HT-29 (cell line): ENCODE measurements at places on chromosomes 5 and 9. TPM values are rescaled to one million over a fixed set of nuclear protein-coding genes. Genes with fewer than 3 reads are reported as not detected.

The EXOC3 gene
- 65.7 and 74.3 TPM in 2 replicates for total RNA-seq

The BARHL1 gene
- not detected in 2 replicates for total RNA-seq

DNA sequence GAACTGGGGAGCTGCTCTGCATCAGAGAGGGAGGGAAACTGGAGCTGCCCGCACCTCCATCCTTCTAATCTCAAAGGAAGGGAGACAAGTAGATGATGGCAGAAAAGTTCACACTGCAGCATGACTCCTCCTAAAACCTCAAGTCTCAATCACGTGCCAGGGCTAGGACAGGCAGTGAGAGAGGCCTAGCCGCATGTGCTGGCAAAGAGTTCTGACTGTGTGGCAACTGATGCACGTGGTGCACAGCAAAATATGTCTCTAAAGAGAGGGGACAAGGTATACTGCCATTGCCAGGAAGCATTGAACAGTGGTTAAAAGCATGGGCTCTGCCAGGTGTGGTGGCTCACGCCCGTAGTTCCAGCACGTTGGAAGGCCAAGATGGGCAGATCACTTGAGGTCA is 38.1 kb downstream of the FBXO10 start:
- DNase-seq: no peak

The DMRT2 gene
- not detected in 2 replicates for total RNA-seq

The CBY3 gene
- total RNA-seq: not detected in 2 replicates

DNA sequence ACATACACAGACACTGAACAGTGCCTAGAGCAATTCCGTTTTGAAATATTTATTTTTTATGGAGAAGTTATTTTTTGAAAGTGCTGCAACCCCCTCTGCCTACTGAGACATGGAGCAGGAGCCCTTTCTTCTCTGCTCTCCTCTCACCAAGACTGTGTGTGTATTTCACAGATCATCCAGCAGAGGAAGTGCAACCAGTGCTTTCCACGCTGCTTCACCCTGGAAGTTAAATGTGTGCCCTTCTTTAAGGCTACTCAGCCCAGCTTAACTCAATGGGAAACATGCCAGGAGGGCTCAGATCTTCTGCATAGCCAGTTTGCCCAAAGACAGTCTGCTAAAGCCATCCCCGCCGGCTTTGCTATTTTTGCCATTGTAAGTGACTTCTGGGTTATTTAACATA is 606.3 kb downstream of the TLE1 start:
- DNase-seq: peak; percentile 21

DNA sequence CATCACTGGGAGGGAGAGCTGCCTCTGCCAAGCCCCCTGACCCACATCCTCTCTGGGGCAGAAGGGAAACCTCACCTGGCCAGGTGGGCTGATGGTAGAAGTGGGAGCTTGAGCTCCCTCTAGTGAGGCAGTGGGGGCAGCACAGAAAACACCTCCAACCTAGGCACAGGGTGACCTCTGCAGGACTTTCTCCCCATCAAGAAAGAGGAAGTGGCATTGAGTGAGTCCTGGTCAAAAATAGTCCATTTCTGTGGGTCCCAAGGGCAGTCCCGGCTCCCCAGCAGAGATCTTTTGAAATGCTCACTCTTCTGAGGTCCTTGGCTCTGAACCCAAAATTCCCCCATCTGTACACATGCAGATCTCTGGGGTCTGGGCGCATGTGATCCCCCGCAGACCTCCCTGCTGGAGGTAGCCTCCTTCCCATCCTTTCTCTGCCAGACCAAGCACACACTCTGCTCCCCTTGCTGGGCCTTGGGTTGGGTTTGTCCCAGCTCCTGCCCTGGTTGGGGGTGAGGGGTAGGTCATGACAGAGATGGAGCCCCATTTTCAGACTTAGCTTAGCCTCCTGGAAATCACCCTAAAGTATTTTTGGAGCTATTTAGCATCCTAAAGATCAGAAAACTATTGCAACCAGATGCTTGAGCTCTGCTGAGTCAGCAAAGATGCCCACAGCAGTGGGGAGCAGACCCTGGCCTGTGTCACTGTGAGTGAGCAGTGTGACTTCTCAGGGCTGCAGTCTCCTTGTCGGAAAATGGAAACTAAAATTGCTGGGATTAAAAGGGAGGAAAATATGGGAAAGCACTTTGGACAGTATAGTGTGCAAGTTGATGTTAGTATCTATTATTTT is 41.6 kb upstream of the LCP2 start:
- DNase-seq: peak; percentile 3

- no peak for DNase-seq
These were observed 12.2 kb upstream of the ERAP2 start for GRCh38 chr5:96863949-96864584.

DNA sequence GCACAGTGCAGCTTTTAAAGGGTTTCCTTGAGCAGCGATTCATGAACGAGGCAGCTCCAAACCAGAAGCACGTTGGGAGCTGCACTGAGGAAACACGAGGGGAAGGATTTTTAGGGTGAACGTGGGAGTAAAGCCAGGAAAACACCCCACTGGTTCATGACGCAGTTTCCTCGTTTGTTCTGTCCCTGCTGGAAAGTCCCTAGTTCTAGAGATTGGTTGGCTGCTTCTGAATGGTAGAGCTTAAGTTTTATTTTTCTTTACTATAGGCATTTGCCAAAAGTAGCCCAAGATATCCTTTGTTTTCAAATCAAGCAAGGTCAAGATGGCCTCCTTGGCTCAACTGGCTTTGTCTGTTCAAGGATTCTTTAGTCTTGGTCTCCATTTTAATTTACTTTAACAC is 116.5 kb upstream of the CACNA1B start:
- DNase-seq: no peak

GRCh38 chr9:131856105-131856504 is 116.2 kb upstream of the RAPGEF1 start:
- DNase-seq: no peak

- DNase-seq: no peak
These were observed 45.5 kb upstream of the ZSWIM6 start for GRCh38 chr5:61286446-61287132.

The MTX3 gene
- total RNA-seq: 2.9 and 3.8 TPM in 2 replicates

DNA sequence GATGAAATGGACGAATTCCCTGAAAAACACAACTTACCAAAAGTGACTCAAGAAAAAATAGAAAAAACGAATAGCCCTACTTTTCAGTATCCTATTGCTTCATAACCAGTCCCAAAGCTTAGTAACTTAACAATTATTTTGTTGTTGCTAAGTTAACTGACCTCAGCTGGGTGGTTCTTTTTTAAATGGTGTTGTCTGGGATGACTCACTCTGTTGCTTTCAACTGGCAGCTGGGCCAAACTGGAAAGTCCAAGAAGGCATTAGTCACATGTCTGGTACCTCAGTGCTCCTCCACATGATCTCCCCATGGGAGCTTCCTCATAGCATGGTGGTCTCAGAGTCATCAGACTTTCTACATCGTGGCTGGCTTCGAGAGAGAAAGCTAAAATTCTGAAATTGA is 47.8 kb upstream of the ADAMTS2 start:
- peak; percentile 58 for DNase-seq

- no peak for DNase-seq
These were observed 92.3 kb upstream of the MARCHF11 start for GRCh38 chr5:16271851-16272250.

The PCDHB11 gene
- total RNA-seq: 0.23 TPM in 1 of 2 replicates, not detected in the other

The TMEM252 gene
- total RNA-seq: 0.15 and 0.26 TPM in 2 replicates

DNA sequence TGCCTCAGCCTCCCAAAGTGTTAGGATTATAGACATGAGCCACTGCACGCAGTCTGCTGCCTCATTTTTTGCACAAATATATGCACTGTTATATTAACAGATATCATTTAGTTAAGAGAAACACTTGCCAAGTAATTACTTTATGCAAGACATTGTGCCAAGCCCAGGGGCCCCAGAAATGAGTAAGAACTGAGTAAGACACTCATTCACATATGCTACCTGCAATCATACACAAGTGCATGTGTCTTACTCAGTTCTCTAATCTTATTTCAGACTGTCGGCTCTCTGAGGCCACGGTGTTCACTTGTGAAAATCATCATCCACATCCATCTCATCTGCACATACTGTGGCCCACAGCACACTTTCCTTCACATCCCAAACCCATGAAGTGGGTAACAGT is 16.0 kb downstream of the TRAF1 start:
- no peak for DNase-seq

The ROR2 gene
- total RNA-seq: not detected in 2 replicates

- DNase-seq: no peak
These were observed 335.9 kb downstream of the SEMA5A start for GRCh38 chr5:9209846-9210492.

DNA sequence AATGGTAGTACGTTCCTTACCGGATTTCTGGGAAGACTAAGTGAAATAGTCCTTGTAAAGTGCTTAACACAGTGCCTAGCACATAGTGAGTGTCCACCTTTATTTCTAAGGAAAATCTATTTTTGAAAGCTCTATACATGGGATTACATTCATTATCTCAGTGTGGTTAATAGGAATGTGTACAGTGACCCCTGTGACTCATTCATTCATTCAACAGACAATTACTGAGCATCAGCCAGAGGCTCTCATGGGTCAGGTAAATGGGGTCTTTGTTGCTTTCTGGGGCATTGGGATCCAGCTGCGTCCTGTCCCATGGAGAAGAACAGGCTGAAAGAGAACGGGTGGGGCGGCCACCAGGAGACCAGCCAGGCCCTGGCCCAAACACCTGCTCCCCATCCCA is 226.2 kb upstream of the TBC1D2 start:
- DNase-seq: no peak

DNA sequence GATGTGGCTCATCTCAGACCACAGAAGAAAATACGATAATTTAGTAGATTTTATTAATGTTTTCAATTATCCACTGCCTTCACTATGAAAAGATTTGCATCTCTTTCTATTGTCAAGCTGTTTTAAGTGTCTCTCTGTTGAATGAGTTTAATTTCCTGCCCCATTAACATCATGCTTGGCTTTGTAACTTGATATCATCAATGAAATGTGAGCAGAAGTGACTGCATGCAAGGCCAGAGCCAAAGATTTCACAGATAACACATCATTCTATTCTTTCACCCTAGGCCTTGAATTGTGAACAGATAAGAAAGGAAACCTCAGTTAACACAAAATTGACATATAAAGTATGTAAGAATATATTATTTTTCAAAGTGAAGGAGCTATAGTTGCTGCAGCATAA is 986.4 kb upstream of the CDH18 start:
- DNase-seq: no peak

The ZNF169 gene
- total RNA-seq: 7.3 and 7.6 TPM in 2 replicates

The FGD3 gene
- 12.8 and 14.7 TPM in 2 replicates for total RNA-seq

DNA sequence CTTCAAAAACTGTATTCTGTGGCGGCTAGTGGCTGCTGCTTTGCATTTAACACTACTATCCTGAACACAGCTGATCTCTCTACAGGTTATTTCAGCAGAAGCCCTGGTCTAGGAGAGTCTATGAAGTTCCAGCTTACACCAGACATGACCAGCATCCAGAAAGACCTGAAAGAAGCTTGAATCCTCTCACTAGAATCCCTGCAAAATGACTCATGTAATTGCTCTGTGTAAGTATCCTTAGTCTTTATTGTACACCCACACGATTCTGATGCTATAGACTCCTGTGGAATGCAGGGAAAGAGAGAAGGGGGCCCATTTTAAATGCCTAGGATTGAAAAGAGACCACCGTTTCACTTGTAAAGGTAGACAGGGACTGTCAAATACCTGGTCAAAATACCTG is 859 bp upstream of the GRIA1 start:
- no peak for DNase-seq

DNA sequence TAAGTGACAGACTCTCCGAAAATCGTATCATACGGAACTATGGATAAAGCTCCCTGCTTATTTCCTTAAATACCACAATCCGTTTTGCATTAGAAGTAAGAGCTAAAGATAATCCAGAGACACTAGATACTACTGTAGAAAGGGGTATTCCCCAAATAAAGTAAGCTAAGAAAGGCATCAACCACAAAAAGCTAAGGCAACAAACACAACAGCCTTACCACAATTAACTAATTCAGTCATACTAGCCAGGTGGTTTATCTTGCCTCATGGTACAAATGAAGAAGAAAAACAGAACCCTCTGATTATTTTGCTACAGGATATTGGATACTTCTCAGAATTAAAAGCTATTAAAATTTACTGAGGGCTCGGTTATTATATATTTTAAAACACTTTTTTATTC is 14.1 kb downstream of the ERP44 start:
- no peak for DNase-seq

The SLC6A3 gene
- total RNA-seq: not detected in 2 replicates

The GABBR2 gene
- not detected in 2 replicates for total RNA-seq

GRCh38 chr9:122265149-122265915 is 650 bp downstream of the MRRF start:
- peak; percentile 71 for DNase-seq

DNA sequence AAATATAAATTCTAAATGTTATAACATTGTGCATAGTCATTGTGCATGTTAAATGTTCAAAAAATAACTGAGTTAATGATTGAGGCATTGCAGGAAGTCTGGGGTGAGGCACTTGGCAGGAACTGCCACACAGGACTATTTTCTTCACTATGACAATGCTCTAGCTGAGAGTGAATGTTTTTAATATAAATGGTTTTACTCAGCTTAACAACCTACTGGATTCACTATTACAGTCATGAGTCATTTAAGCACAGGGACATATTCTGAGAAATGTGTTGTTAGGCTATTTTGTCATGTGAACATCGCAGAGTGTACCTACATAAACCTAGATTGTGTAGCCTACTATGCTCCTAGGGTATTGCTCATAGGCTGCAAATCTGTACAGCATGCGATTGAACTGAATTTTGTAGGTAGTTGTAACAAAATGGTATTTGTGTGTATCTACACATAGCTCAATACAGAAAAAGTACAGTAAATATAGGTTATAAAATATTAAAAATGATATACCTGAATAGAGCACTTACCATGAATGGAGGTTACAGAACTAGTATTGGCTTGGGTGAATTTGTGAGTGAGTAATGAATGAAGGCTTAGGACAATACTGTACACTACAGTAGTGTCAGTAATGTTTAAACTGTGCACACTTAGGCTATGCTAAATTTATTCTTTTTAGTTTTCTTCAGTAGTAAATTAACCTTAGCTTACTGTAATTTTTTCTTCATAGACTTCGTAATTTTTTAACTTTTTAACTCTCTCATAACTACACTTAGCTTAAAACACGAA is 346.1 kb upstream of the PTGER4 start:
- DNase-seq: no peak

DNA sequence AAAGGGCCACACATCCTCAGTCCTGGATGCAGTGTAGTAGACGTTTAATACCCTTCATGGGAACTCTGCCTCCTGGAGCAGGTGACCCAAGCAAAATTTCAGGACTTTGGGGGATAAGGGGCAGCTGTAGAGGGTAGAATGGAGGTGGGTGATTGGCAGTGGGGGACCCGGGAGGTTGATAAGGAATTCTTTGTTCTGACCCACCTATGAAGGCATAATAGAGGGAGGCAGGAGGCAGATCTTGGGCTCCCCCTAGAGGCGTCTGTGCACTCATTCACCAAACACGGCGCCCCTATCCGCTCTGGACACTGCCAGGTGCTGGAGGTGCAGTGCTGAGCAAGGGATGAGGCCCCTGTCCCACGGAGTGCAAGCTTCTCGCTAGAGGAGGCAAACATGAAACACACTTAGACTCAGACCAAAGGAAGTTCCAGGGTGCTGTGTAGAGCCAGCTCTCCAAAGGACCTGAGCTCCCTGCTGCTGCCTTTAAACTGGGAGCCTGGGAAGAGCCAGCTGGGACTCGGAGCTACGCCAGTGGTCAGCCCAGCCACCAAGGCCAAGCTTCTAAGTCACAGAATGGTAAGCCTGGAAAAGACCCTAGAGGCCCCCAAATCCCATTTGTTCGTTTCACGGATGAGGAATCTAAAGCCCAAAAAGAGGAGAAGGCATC is 7.7 kb downstream of the IL17B start:
- DNase-seq: peak; percentile 86
